ENCODE measurements at places on chromosomes 6 and 20.

- DNase-seq = no peak
These were observed 76.1 kb downstream of the IRF4 start for GRCh38 chr6:467671-468082.

DNA sequence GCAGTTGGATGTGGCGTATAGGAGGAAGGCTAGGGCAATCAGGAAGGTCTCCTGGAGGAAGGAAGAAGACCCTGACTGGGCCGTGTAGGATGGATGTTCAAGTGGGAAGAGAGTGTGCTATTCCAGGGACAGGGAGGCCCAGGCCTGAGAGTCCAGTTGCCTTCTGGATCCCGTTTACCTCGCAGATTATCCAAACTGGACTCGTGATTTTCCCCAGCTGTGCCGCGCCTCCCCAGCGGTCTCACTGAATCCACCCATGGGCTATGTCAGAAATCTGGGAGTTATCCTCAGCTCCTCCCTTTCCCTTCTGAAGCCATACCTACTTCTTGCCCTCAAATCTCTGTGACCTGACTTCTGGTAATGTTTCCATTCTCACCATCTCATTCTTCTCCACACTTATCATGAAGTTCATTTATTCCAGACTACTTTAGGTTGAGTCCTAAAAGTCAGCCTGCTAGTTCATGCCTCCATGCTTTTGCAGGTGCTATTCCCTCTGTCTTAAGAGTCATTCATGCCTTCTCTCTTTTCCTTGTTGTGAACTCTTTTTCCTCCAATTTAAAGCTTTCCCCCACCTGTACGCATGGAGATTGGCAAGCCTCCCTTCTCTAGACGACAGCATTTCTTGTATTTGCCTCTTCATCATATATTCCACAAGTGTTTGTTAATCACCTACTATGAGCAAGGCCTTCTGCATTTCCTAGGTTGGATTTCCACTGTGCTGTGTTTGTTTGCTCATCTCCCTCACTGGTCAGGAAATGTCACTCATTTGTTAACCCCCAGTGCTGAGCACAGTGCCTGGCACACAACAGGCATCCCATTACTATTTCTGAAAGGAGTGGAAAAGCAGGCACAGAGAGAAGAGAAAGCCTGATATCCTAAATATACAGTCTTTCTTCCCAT, 2.7 kb downstream of the SDCBP2 start:
- DNase-seq = no peak

GRCh38 chr20:34199183-34199582, 42.0 kb upstream of the ASIP start:
- no peak for DNase-seq

- DNase-seq = no peak
These were observed 114.9 kb upstream of the BTN3A2 start for GRCh38 chr6:26249957-26250697.

DNA sequence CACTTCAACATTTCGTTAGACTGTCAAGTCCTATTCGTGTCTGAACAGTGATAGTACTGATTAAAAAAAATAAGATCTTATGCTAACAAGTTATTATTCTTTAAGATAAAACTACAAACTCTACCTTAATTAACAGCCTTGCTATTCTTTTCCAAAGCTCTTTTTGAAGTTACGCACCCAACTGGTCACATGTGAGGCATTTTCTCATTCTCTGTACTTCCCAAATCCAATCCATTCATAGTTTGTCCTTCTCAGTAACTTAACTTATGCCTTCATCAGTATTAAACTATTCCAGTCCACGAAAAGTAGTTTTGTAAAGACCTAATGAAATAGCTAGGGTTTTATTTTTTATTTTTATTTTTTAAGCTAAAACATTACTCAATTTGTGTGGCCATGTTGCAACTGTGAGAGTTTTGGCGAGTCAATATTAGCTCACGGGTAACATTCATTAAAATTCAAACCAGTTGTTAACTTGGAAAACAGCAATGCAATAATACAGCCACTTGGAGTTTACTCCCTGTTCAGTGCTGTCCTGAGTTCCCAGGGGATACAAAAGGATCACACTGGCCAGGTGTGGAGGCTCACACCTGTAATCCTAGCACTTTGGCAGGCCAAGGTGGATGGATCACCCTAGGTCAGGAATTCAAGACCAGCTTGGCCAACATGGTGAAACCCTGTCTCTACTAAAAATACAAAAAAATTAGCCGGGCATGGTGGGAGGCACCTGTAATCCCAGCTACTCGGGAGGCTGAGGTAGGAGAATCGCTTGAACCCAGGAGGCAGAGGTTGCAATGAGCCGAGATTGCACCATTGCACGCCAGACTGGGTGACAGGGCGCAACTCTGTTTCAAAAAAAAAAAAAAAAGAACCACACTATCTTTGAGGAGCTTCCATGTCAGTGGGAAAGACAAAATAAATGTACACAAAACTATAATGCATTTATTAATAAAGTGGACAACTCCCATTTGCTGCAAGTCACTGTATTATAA, 27.9 kb upstream of the EEF1A1 start:
- no peak for DNase-seq

DNA sequence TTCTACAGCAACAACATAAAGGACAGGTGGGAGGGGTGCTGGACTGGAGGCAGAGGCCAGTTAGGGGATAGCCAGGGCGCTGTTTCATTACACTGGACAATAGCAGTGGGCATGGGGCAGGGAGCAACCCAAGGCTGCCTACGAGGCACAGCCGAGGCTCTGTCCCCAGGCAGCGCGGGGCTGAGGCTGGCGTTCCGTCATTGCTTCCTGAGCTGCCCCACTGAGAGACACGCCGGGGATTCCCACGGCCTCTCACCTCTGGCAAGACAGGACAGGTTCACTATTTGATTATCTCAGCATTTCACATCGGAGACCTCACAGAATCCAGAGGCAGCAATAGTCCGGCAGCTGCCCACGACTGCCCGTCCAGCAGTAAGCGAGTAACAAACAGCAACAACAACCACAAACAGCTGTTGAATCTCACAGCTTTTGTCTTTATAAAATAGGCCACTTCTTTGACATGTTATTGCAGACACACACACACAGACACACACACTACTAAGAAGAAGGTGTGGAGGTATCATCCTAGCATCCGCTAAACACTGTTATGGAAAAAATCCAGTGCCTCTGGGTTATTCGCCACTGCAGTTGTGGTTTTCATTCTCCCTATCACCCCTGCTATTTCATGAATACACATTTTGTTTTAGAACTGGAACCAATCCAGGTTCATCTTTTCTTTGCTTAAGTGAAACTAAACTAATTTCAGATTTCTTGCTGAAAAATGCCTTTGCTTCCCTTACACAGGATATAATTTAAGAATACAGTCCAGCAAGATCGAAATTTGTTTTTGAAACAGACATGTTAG, 19.5 kb downstream of the KIF25 start:
- DNase-seq = no peak

GRCh38 chr20:45064812-45065211, 36.1 kb downstream of the KCNS1 start:
- no peak for DNase-seq

DNA sequence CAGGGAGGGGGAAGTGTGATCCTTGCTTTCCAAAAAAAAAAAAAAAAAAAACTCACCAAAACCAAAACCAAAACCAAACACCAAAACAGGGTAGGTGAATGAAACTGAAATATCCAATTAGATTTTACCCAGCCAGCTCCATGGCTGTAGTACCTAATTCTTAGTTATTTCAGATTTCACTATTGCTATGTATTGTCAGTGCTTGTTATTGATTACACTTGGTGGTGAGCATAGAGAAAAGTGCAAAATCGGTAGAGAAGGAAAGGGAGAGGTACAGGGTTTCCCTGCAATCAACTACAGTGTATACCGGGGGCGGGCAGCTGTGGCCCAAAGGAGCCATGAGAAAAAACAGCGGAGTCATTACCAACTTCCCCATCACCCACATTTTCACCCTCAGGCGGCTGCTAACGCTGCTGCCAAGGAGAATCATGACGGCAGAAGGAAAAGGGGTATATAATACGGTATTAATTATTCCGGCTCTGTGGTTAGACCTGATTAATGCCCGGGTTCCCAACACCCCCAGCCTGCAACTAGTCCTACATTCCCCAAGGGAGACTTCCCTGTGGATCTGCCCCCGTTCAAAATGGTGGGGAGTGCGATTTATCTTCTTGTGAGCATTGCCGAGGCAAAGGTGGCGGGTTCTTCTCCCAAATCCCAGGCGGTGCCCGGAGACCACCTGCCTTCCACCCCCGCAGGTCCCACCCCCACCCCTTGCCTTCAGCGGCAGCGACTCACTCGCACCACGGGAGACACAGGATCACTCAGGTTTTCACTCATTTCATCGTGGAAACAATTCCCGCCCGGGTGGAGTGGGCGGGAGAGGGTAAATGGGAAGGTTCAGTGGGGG, at the start of gene C6orf62:
Gene C6orf62, minus strand, starts transcription at position 30 of the 847 bp plus-strand sequence. CDS start 486 bp downstream, outside the sequence.
- DNase-seq = peak; percentile 50

DNA sequence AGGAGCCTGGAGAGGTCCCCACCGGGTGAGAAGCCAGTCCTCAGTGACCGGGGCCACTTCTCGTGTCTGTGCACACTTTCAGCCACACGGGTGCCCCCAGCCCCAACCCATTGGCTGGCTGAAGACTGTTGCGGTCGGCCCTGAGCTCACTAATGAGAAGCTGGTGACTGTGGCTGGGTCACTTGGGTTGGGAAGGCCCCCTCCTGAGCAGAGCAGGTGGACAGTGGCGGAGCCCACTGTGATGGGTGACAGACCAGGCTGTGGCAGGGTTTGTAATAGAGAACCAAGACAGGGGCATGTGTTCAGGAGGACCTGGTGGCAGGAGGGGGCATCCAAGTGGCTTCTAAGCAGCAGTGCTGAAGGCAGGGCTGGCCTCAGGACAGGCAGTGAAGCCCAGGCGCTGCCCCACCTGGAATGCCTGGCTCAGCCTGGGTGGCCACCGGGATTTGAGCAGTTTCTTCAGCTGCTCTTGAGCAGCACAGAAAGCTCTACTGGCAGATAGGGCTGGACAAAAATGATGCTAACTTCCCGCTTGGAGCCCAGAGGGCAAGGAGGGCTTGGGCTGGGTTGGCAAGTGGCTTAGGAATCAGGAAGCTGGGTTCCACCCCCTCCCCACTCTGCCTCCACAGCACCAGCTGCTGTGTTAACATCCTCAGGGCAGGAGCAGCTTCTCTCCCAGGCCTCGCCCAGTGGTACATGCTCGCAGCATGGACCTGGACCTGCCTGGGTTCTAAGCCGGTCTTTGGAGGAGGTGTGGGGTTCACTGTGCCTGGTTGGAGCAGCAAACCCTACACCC, 256.4 kb downstream of the CDH4 start:
- DNase-seq = no peak

DNA sequence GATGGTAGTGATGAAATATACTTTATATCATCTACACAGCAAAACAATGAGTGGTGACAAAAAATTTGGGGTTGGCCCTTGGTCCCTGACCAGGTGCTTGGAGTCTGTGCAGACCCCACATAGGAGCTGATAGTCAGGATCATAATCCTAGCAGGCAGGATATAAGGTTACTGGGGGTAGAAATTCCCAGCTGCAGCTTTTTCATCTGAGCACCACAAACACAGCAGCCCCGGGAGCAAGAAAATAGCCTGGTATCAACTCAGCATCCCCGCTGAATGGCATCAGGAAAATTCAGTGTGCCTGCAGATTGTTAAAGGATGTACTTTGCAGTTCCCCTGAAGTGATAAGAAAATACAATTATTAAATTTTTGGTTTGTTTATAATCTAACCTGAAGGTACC, 27.8 kb upstream of the RPL7L1 start:
- no peak for DNase-seq

DNA sequence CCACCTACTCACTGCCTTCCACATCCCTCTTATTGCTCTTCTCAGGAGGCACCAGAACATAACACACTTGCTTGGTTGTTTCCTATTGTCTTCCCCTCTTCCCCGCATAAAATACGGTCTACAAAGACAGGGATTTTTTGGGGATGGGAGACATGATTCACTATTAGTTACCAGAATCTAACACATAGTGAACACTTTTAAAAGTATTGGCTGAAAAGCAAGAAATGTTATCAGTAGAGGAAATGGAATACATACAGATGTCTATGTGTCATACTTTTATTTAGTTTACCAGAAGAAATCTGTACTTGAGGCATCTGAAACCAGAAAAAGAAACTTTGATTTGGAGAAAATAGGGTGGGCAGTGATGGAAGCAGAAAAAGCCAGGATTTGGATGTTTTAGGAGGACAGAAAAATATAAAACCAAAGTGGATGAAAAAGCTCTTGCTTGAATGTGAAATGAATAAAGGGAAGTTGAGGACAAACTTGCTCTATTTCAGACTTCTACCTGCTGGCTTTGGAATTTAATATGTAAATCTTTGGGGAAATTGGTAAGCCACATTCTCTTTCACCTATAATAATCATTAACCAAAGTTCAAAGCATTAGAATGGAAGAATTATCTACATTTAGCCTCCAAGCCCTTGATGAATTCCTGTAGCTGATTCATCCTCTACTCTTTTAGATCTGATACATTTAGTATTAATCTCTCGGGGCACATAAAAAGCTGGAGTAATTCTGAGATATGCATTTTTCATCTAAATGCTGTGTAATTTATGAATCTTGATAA, 82.6 kb downstream of the DOK5 start:
- DNase-seq = no peak

DNA sequence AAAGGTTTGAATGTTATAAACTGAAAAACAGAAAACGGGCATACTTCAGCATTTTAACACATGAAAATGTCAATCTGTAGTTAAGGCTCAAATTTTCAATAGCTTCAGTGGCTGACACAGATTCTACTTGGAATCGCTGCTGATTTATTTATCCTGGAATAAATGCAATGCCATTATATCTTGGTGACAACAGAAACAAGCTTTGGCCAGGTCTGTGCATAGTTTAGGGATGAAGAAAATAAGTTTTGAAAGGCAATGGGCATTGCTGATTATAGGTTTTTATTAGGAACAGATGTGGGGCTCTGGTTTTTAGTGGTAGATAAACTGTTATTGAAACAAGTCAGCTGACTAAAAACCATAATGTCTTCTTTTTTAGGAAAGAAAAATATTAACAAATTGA, 96.8 kb upstream of the SOX4 start:
- DNase-seq = no peak

DNA sequence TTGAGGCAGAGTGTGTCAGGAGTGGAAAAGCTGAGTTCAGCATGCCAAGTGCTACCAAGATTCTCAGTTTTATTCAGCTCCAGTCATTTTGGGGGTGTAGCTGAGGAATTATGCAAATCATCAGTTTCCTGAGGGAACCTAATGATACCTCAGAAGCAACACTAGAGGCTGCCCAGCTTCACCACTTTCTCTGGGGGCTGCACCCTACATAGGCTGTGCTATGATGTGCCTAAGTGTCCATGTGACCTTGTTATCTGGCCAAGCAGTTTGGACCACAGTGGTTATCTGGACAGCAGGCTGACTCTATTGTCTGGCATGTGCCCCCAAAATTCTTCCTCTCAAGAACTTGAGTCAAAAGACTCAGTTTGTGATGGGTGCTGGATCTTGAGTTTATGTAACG, 374.6 kb upstream of the SYNCRIP start:
- no peak for DNase-seq

DNA sequence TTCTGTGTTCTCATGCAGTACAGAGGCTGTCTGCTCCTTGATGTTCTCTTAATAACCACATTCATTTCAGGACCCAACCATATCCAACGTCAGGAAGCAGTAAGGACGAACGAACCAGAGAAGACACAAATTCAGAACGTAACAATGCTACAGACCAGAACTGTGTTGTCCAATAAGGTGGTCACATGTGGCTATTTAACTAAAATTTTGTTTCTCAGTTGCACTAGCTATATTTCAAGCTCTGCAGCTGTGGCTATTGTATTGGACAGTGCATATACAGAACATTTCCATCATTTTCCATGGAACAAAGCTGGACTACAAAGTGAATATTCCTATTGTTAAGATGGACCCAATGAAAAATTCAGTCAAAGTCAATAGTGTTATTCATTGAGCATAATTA, 27.0 kb downstream of the MAP7 start:
- DNase-seq = no peak

Data from Caki2 (cell line).